Fibroblast of gingiva (primary cell): ENCODE measurements at places on chromosomes 4 and X.

DNA sequence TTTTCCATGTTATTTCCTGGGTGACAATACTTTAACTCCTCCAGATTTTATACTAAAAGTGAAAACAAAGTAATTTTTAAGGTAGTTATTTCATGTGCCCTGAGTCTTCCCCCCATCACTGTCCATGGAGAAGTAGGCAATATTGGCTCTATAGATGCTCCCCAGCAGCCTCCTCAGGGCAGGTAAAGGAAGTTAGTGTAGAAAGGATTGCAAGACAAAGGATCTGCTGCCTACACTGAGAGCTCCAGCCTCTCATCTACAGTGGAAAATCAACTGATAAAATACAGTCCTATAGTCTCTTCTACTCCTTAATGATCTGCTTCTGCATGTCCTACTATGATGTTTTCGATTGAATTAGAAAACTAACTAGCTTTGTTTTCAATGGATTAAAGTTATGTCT, 8.5 kb downstream of the POU3F4 start:
- no peak for DNase-seq

GRCh38 chr4:101933855-101934254, 143.3 kb downstream of the BANK1 start:
- no peak for DNase-seq

- DNase-seq, result peak; percentile 75
Observed at GRCh38 chr4:158371158-158371557, 150.5 kb upstream of the RXFP1 start.

GRCh38 chrX:79110731-79111130, 33.8 kb upstream of the GPR174 start:
- no peak for DNase-seq

- no peak for DNase-seq
Observed at GRCh38 chrX:77771601-77772000, 14.4 kb downstream of the ATRX start.

- DNase-seq, result peak; percentile 15
Observed at GRCh38 chr4:154014407-154015321, 225.8 kb upstream of the SFRP2 start.

GRCh38 chr4:69708211-69708610, 52.2 kb downstream of the SULT1B1 start:
- DNase-seq, result peak; percentile 84

- DNase-seq, result no peak
Observed at GRCh38 chrX:95350774-95351488, 1333.7 kb upstream of the DIAPH2 start.

DNA sequence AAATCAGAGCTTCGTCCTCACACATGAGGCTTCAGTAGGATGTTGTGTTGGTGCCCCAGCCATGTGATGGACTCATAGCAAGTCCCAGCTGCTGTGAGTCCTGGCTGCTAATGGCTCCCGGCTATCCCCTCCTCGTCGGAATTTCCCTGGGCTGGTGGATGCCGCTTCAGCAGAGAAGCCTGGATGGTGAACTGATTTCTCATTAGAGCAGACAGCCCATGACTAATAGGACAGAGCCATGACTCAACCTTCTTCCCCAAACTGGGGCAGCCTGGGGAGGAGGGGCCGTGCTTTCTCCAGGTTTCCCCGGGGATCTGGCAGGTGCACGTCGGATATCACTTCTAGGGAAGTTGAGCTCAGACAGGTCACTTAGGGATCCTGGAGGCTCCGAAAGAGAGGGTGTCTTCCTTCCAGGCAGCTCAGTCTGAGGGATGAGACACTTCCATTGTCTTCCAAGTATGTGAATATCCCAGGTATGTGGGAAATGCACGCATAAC, 112.7 kb downstream of the ASMT start:
- no peak for DNase-seq
